ENCODE measurements at places on chromosomes 3 and 15.

DNA sequence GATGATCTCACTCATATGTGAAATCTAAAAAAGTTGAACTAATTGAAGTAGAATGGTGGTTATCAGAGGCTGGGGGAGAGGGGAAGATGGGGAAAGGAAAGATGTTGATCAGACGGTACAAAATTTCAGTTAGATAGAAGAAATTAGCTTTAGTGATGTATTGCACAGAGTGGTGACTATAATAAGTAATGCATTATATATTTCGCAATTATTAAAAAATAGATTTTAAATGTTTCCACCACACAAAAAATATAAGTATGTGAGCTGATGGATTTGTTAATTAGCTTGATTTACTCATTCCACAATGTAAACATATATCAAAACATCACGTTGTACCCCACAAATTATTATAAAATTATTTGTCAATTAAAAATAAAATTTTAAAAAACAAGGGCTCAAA, 8.1 kb downstream of the SUMF1 start:
- DNase-seq = no peak

- DNase-seq = no peak
These were observed 466.8 kb upstream of the EPHA3 start for GRCh38 chr3:88640581-88640980.

DNA sequence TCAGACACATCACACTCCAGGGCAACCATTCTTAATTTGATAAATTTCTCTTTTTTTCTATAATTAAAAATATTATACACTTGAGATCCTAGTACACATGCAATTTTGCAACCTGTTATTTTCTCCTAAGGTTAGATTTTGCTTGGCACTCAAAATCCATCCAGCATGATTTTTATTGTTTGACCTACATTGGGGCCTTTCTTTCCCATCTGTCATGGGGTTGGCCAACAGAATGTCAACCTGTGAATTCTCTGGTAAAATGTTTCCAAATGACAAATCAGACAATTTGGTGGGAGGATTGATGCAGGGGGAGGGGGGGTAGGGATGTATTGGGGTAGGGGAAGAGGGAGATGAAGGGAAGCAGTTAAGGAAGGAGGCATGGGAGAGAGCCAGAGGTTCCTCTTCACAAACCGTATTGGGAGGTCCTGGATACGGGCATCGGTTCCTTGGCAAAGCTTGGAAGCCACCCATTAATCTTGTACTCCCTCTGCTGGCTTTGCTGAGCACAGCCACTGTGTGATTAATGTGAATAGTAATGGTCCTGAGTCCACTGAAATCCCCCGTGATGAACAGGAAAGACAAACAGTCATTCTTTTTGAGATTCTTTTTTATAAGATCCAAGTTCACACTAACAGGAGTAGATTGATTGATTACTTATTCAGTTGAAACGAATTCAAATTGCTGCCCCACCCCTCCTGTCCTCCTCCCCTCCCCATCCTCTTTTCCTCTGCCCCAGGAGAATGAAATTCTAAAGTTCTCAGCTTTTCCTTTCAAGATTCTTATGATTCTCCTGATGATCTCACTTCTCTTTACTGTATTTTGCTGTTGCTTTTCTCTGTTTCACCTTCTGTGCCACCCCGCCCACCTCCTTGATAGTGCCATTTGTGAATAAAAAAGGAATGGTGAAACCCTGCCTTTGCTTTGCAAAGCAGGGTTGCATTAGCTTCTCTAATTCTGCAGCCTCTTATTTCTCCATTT, 82.2 kb upstream of the SLC25A26 start:
- no peak for DNase-seq

DNA sequence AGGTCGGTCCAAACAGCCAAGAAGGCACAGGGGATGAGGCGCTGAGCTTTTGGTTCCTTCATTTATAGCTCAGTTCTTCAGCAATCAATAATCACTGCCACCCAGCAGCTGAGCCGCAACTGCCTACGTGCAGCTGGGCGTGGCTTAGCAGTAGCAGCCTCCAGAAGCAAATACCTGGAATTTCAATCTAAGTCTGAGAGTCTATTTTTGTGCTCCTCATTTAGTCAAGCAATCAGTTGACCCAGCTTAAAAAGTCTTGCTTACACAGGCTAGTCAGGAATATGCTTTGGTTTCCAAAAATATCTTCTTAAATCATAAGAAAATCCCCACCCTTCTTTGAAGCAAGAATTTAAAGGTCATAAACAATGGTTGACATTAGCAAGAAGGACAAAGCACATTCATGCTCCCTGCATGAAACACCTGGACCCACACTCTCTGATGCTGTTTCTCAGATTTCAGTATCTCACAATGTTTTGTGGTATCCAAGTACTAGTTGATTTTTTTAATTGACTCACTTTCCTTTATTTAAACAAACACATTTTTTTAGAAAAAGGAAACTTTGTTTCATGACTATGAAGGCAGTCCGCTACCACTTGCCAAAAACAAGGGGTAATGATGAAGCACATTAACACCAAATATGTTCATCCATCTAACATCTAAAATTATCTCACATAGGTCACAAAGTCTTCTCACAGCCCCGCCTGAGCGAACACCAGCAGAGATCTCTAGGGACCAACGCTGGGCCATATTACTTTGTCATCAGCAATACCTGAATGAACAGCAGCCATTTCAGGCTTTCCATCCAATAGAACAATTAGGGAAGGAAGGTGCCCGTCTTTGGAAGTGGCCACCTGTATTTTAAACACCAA, 106.1 kb downstream of the OXNAD1 start:
- DNase-seq = peak; percentile 46

DNA sequence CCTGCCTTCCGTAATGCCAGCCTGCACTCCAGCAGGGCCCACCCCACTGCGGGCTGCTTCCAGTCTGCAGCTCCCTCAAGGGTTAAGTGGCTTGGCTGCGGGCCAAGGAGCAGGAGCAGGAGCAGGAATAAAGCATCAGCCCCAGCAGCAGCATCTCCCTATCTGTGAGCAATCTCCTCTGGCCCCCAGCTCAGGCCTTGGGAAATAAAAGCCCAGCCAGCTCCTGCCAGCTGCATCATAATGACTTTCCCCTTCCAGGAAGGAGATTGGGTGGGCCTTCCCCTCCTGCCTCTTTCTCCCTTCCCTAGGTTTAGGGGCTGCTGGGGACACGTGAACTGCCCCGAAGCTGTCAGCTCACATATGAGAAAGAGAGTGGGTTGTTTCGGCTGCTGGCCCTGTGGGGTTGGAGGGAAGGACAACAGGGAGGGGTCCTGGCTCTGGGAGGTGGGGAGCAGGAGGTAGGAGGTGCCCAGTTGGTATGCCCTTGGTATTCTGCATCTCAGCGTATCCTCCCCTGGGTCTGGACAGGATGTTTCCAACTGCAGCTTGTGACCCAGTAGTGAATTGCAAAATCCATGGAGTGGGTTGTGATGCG, 34.6 kb upstream of the FGD5 start:
- no peak for DNase-seq

- DNase-seq = no peak
These were observed 2.4 kb downstream of the GNL3 start for GRCh38 chr3:52688266-52688665.

DNA sequence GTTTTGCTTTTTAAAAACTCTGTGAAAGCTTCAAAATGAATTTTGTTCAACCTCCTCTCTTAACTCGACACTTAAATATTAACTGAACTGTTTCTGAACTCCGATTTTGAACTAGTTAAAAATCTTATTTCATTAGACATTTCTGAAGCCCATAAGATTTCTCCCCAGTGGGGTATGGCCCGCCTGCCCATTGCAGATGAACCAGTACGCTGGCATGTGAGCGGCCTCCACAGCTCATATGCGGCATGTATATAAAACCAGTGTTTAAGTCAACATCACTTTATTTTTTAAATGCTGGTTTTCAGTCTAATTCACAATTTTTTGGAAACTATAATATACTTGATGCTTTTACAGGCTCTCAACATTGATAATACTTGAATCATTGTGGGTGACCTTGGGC, 50.2 kb downstream of the CPN2 start:
- DNase-seq = no peak

GRCh38 chr3:114104414-114104813, 47.9 kb downstream of the QTRT2 start:
- DNase-seq = no peak

DNA sequence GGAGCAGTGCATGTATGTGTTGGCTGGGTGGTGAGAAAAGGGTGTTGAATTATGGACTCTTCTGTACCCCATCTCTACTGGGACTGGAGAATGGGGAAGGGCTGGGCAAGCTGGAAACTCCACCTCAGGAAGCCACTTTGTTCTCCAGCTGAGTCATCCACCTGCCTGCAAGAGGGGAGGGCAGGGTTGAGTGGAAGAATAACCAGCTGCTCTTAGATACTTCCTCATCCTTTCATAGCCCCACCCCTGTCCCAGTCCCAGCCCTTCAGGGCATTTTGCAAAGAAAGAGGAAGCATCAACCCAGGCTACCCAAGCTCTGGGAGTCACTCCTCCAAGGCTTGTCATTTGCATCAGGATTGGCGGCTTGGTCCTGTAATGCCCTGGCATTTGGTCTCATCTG, 33.1 kb downstream of the RAB11A start:
- peak; percentile 86 for DNase-seq

GRCh38 chr3:141302364-141303141, 65.8 kb upstream of the ZBTB38 start:
- DNase-seq = no peak

- no peak for DNase-seq
These were observed 67.9 kb upstream of the SLC2A2 start for GRCh38 chr3:171094411-171094810.
